Stimulated activated CD8-positive, alpha-beta memory T cell treated with anti-CD3 and anti-CD28 coated beads, Interleukin-7, amount 100 ng/mL, for 24 hours (primary cell): ENCODE measurements at places on chromosomes 1 and 21.

DNA sequence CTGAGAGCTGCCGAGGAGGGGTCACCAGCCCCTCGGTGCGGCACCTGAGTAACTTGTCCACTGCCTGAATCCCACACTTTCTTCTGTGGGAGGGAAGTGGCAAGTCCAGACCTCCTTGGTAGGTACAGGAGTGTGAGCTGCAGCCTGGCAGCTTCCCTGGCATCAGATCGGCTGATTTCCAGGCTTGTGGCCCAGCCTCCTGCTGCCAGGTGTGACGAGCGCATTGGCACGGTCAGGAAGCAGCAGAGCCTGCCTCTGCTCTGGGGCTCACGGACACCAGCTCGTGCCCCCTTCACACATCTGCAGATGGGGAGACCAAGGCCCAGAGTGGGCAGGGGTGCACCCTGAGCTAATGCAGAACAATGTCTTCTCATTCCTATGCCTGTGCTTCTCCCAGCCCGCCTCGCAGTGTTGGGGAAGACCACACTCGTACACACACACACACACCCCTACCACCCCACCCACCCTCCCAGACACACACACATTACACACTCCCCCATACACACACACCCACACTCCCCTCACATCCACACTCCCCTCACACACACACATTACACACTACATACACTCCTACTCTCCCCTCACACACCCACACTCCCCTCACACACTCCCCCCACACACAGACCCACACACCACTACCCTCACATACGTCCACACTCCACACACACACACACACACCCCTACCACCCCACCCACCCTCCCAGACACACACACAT is 33.1 kb upstream of the SELENON start:
- no peak for DNase-seq

DNA sequence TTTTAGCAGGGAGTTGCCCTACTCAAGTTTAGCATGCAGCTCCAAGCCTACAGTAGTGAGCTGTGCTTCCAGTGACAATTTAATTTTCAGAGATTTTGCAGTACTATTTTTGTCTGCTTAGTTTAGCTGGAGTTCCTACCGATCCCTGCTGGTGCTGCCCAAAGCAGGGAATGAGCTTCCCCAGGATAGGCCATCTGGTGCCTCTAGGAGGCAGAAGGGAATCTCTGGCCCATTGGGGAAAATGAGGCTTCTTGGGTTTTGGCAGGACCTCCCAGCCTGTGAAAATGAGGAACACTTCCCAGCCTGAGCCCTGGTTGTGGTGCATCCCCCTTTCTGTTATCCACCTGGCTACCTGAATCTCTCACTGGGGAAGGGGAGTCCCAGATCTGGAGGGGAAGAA is 149.2 kb downstream of the RASAL2 start:
- DNase-seq, result no peak

- DNase-seq, result no peak
Observed at GRCh38 chr1:17732475-17732874, 22.7 kb upstream of the ACTL8 start.

DNA sequence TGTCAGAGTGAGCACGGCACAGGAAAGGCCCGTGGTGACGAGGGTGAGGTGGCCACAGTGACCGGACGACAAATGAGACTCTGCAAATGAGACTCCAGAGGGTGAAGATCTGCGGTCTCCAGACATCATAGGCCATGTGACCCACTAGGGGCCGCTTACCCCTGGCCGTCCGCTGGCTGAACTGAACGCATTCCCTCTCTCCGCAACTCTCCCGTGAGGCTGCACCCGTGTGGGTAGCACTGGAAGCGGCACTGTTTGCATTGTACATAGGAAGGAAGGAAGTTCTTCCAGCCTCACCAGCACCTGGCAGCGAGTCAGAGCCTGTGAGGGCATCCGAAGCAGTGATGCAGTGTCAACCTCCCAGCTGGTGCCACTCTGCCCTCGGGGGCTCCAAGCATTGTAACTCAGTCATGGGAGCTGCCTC is 23.6 kb upstream of the SPSB1 start:
- DNase-seq, result no peak

- DNase-seq, result no peak
Observed at GRCh38 chr1:10662824-10663677, 133.4 kb downstream of the CASZ1 start.

GRCh38 chr1:26538480-26539412 is 9.2 kb downstream of the RPS6KA1 start:
- no peak for DNase-seq

GRCh38 chr1:91790392-91790791 is 95.6 kb downstream of the TGFBR3 start:
- no peak for DNase-seq

- no peak for DNase-seq
Observed at GRCh38 chr21:41562101-41563000, 54.4 kb upstream of the TMPRSS2 start.

- no peak for DNase-seq
Observed at GRCh38 chr1:65179148-65179547, 31.1 kb downstream of the AK4 start.

DNA sequence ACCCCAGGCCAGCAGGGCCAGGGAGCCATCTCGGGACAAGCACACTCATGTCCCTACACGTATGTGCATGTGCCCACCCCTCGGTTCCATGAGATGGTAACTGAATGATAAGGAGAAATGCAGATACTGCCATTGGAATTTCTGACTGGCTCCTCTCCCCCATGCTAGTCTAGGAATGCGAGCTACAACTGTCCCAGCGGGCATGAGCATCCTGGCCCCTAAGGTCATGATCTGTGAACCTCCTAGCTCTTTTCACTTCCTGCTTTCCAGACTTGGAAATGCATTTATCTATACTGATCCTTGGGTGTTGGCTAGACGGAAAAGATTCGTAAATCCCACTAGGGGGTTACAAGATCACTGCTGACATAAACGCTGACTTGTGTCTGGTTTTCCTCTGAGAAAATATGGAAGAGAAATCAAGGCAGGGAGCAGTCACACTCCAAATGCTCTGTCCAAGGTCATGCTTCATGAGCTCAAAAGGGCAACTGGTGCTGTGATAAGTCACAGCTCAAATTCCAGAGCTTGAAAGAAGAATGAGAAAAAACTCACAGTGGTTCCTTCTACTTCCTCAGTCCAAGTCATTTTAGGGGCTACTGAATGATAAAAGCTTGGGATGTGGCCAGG is 49.8 kb downstream of the SLC45A1 start:
- DNase-seq, result no peak

- no peak for DNase-seq
Observed at GRCh38 chr1:222441066-222441465, 106.8 kb downstream of the HHIPL2 start.

GRCh38 chr21:43767984-43768867 is 7.9 kb downstream of the CSTB start:
- no peak for DNase-seq

DNA sequence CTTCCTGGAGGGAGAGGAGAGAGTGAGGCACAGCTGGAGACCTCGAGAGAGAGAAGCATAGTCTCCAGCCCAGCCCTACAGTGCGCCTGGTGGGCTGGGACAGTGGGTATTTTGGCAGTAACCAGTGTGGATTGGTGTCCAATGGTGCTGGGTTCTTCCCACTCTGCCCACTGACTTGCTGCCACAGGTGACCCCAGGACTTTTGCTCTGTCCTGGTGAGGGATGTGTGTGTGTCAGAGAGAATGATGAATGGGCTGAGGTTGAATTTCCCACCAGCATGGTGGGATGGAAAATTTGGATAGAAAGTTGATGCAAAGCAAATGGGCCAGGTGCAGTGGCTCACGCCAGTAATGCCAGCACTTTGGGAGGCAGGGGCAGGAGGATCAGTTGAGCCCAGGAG is 26.3 kb downstream of the SERINC2 start:
- DNase-seq, result no peak

GRCh38 chr1:95207223-95207935 is 26.6 kb upstream of the RWDD3 start:
- DNase-seq, result no peak

DNA sequence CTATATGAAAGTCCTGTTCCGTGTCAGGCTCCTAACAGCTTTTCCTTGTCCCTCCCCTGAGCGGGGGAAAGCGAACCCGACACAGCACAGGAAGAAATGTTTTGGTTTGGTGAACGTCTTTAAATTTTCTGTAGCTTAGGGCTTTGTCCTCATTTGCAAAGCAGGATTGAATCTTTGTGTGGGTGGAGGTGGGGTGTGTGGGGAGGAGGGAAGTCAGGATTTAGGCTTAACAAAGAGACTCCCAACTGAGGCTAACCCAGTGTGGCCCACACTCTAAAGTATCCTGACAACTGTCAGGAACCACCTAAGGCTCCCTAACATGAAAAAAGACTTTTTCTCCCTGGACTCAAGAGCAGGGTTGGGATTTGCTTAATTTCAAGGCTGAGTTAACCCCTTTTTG is 376.2 kb upstream of the C1orf174 start:
- DNase-seq, result no peak
